ENCODE measurements at places on chromosomes 13 and 19.
A peak's percentile ranks its signal among the peaks of the same experiment; 100 is the strongest.

GRCh38 chr13:107838588-107839161, 376.7 kb downstream of the LIG4 start:
- DNase-seq, result peak; percentile 98

DNA sequence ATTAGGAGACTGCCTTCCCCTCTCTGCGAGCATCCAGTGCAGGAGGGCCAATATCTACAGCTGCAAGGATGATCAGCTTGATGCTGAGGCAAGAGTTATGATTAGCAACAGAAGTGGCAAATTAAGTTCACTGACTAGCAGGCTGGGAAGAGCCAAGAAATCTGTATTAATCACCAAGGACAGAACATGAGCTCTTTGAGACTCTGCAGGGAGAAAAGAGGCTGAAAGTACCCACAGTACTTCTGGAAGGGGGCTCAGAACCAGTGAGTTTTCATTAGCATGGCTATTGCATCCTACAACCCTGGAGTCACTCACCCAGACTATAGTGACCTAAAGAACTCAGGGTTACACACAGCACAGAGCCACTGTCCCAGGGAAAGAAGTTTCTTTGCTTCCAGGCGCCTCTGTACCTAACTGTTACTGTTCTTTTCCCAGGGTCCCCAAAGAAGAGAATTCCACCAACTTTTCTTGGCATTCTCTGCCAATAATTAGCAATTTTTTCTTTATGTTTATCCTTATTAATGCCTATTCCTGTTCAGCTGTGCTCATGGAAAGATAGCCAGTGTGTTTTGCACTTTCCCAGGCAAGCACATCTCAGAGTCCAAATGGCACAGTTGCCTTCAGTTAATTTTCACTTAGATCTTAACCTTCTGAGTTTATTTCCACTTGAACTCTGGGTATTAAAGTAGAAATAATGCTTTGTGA, 25.8 kb upstream of the MEDAG start:
- no peak for DNase-seq

GRCh38 chr19:45376045-45376724, 5.8 kb upstream of the ERCC2 start:
- DNase-seq, result no peak

- no peak for DNase-seq
Observed at GRCh38 chr13:44234566-44234965, 139.1 kb upstream of the SERP2 start.

DNA sequence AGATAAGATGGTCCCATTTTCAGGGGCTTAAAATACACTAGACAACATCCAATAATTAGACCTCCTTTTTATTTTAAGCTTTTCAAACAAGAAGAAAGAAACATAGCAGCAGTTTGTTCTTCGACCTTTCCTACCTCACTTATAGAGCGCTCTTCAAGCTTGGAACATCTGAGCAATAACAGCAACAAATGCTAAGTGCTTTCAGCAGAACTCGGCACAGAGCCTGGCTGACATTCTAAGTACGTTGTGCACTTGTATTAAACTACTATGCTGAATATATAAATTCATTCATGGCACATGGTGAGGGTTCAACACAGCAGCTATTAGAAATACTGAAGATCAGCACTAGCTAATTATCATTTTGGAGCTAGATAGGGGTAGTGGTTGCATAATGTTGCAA, 256.1 kb upstream of the MAB21L1 start:
- no peak for DNase-seq

DNA sequence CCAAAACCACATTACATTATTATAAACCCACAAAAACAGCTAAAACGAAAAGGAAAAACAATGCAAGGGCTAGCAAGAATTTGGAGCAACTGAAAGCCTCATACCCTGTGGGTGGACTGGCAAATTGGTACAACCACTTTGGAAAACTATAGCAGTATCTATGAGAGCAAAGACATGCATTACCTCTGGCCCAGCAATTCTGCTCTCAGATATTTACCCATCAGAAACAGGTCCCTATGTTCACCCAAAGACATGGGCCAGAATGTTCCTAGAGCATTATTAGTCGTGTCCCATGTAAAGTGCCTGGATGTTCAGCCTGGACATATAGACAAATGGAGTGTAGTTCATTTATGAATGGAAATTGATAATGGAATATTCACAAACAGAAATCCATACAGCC, 27.9 kb downstream of the POP4 start:
- DNase-seq, result no peak

DNA sequence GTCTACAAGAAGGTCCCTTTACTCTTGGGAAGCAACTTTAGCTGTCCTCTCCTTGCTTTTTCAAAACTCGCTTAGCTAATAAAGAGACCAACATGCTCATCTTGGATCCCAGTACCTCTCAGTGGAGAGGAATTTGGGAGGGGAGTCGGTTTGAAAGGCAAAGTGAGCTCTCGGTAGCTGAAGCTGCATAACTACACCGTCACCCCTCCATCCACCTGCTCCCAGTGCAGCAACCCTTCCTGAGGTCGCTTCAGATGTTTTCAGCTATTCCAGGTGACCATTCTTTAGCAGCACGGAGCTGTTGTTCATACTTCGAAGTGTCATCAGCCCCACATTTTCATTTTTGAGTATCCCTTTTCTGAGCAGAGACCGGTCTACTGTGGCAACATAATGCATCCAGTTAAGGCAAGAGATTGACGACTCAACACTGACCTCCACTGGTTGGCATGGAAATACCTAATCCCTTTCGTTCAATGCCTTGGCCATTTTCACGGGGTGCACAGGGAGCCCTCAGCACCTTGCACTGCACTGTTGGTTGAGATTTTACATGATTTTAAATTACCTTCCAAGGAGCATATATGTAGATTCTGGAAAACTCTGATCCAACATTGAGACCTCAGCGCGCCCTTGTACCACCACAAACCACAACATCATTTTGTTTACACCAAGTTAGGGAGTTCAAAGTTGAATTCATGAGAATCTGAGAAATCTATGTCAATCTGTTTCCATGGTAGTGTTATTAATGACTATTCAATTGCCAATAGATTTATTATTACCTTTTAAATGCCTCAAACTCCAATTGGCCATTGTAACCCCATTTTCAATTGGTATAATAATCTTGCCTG, 42.2 kb downstream of the DLEU7 start:
- peak; percentile 50 for DNase-seq

GRCh38 chr19:28422046-28422445, 790.9 kb downstream of the UQCRFS1 start:
- DNase-seq, result no peak

- DNase-seq, result peak; percentile 63
Observed at GRCh38 chr19:3275583-3276340, 51.3 kb downstream of the CELF5 start.

Measured in NCI-H187 treated with DMSO at 0.1 percent for 48 hours (cell line).